ENCODE measurements at places on chromosomes 11 and 22.

DNA sequence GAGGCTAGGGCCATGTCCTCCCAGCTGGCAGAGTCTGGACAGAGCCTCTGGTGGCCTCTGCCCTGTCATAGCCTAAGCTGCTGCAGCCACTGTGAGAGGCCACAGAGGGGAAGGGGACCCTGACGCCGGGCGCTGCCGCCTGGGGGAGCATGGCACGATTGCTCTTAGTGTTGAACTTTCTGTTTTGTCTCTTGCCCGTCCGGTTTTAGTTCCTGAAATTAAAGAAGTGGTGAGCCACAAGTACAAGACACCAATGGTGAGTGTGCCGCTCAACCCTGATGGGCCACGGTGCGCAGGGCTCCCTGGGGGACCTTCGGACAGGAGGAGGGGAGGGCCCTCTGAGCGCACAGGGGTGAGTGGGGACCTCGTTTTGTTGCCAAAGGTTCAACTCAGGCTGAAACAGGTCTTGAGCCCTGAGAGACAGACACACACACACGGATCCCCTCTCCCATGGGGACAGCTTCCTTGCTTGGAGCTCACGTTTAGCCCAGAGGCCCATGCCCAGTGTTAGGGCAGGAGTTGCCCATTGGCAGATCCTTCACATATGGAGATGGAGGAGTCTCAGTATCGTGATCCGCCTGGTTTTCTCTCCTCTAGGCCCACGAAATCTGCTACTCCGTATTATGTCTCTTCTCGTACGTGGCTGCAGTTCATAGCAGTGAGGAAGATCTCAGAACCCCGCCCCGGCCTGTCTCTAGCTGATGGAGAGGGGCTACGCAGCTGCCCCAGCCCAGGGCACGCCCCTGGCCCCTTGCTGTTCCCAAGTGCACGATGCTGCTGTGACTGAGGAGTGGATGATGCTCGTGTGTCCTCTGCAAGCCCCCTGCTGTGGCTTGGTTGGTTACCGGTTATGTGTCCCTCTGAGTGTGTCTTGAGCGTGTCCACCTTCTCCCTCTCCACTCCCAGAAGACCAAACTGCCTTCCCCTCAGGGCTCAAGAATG lies 23.8 kb downstream of the MYBPC3 start:
- no peak for DNase-seq

DNA sequence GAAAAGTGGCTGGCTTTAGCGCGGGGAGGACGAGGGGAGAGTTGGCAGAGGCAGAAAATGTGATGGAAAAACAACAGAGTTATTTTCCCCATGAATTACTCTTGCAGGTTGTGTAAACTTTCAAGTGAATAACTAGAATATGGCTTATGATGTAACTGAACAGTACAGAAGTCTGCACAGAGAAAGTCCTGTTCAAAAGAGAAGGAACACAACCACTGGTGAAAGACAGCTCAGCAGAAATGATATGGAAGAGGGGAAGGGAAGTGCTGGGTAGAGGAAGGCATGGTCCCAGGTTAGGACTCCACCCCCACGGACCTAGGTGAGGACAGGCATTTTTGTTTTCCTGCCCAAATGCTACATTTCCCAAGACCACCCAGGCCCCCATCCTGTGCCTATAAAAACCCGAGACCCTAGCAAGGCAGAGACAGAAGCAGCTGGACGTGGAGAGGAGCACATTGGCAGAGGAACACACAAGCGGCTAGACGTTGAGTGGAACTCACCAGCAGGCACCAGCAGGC lies 77.7 kb downstream of the MAML2 start:
- DNase-seq, result no peak

DNA sequence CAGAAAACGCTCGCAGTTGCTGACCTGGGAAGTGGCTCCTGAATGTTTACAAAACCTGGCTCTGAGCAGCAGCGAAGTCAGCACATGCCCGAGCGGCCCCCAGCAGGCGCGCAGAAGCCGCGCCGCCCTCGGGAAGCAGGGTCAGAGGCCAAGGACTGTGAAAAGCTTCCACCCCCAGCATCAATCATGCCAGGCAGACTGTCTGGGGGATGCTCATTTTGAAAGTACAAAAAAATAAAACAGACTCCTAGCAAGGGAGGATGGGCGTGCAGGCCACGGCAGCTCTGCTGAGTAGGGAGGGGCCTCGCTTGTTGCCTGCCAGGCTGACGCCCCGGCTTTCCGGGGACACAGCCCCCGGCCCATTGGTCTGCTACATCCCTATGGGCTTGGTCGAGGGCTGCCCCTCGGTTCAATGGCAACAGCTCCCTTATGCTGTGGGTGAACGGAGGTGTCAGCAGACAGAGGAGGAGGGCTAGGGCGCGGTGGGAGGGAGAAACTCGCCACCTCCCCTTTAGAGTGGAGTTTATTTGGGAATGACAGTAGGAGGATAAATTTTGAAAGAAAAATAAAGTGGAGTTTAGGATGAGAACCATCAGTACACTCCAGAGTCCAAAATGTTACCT lies 37.7 kb upstream of the GNB1L start:
- DNase-seq, result no peak

- no peak for DNase-seq
Measured at GRCh38 chr11:104333977-104334376, 170.0 kb upstream of the PDGFD start.

- DNase-seq, result no peak
Measured at GRCh38 chr11:111283945-111284481, 14.3 kb upstream of the POU2AF3 start.

GRCh38 chr22:22558071-22558971 lies 744 bp downstream of the PRAME start:
- DNase-seq, result no peak

- no peak for DNase-seq
Measured at GRCh38 chr11:15901054-15901453, 455.3 kb downstream of the SOX6 start.

DNA sequence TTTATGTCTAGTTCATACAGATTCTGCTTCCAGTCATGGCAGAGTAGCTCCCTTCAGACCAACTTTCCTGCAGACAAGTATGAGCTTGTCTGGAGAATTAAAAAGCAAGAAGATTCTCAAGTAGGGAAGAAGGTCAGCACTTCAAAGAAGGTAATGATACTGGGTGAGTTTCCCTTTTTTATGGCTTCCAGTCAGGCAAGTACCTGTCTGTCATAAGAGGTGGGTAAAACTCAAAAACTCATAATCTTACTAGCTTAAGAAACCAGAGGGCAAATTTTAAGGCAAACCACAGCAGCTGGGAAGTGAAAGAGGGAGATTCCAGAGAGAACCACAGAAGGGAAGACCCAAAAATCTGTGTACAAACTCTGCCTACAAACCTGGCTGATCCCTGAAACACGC lies 54.2 kb downstream of the DENND5A start:
- no peak for DNase-seq

All from C1 segment of cervical spinal cord (tissue), 14 donors.